ENCODE measurements at places on chromosomes 1 and 21.
A peak's percentile ranks its signal among the peaks of the same experiment; 100 is the strongest.

DNA sequence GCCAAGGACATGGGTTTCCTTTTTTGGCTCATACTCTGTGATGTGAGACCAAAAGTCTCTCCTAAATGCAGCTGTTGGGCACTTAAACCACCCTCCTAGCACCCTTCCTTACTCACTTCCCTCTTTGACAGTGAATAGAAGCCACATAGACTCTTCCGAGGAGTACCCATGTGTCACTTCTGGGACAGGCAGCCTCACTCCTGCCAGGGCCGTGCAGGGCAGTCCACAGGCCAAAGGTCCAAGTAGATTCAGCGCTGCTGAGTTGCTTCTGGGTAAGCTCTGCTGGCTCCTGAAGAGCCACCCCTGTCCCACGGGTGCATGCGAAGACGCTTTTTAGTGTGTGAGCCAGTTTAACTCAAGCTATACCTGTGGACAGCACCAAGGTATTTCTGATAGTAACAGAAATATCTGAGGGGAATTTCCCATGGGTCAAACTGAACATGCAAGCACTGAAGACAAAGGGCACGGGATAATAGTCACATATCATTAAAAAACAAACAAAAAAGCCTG, 36.8 kb upstream of the BMP8B start:
- no peak for DNase-seq

GRCh38 chr1:61088163-61088974, 6.0 kb downstream of the NFIA start:
- no peak for DNase-seq

DNA sequence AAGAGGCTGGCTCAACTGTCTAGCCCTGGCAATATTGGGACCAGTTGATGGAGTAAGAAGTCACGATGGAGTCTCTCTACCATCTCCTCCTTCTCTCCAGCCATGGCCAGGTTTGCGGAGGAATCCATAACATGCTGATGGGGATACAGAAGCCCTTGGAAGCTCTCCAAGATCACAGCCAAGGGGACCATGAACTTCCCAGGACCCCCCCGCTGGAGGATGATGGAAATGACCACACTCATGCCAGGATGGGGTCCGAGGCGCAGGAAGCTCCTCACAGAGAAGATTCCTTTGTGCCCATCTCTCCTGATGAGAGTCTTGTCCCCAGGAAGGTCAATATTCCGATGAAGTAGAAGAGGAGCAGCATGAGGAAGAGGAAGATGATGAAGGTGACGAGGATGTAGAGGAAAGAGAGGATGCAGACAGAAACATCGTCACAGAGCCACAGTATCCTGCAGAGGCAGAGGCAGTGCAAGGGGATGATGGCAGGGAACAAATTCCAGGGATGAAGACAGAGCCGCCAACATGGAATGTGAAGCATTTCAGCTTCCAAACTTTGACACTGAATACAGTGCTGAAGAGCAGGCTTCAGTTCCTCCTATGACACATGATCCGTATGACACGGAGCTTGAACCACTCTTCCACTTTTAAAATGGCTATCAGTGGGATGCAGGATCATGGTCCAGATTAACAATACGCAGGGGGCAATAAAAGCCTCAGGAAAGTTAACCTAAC, 57.9 kb upstream of the EDN2 start:
- no peak for DNase-seq

- no peak for DNase-seq
Observed at GRCh38 chr1:12549460-12550349, 68.3 kb downstream of the DHRS3 start.

- DNase-seq = no peak
Observed at GRCh38 chr1:159922511-159923202, 2.6 kb downstream of the TAGLN2 start.

DNA sequence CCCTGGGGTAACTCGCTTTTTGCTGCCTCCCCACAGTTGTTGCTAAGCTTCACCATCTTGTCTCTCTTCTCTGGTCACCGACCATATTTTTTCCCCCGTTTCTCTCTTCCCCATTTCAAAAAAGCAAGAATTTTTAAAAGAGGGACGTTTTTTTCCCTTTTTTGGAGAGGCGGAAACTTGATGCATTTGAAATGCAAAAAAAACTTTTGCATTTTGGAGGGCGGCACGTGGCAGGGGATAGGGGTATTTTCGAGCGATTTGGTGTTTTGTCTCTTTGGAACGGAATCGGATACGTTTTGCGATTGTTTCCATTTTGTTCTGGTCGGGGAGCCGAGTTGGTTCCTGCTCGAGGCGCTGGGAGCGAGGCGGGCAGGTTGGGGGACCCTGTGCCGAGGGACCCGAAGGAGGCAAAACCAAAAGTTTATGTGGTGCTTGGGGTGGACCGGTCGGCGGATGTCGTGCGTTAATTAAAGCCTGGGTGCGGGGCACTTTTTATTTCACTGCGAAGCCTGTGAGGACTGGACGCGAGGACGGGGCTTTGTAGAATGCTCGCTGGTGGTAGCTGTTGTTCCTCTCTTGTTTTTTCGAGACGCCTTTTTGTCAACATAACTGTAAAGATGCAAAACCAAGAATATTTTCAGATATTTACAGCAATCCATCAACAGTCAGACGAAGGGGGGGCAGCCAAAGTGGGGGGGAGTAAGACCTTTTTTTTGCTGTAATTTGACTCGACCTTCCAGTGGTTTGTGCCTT, 884 bp downstream of the H3-3A start:
- DNase-seq = peak; percentile 31

- DNase-seq = no peak
Observed at GRCh38 chr1:235075777-235076308, 52.8 kb downstream of the TOMM20 start.

- DNase-seq = no peak
Observed at GRCh38 chr1:215192306-215192705, 109.8 kb downstream of the KCNK2 start.

DNA sequence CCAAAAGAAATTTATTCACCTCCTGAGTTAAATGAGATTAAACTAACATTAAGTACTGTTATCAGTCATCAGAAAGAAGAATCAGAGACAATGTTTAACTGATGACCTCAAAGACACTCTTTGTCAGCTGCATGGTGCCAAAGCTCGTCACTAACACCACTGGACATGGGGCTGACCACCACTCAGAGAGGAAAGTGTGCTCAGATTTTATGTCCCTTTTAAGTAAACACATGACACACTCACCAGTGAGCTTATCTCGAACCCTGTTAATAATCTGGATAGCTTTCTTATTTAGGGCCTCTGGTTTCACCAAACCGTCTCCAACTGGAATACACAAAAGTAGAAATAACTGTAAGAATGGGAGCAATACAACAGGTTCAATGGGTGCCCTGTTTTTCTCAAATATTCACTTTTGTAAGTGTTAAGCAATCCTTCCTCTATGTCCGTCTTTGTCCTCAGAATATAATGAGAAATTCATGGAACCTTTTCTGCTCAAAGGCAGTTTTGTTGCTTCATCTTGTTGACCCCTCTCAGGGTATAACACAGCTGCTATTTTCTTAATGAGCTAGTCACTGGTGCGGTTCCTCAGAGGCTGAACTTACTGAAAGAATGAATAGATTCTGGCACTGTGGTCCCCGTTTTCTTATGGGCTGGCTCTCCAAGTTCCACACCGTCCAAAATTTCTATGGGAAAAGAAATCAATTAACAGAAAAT, 9.5 kb upstream of the EXOSC10 start:
- DNase-seq = no peak

DNA sequence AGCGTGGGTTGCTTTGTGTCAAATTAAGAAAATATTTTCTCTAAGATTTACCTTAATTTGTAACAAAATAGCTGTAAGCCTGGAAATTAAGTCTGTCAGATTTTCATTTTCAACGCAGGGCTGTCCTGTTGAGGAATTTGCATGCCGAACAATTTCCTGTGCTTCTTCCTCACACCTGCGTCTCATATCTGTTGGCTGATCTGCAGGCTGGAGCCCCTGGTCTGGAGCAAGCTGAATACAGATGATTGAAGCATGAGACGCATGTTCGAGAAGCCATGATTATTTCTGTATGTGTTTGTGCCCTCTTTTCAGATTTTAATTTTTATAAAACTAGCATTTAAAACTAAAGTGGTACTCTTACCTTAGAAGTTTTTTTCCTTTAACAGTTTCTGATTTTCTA, 9.8 kb downstream of the MIXL1 start:
- DNase-seq = no peak

DNA sequence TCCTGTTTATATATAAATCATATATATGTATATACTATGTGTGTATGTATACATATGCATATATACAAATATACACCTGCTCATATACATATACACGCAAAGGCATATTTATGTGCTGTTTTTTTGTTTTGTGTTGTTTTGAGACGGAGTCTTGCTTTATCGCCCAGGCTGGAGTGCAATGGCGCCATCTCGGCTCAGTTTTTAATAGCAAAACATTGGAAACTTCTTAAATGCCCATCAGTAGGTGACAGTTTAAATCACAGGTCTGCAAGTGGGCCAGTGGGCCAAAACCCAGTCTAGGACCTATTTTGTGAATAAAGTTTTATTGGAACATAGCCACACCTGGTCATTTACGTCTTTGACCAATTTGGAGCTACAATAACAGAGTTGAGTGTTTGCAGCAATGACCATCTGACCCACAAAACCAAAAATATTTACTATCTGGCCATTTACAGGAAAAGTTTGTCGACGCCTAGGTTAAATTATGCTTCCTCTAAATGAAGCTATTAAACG, 132.3 kb downstream of the TOMM20 start:
- DNase-seq = no peak

GRCh38 chr21:25326181-25326580, 281.1 kb downstream of the MRPL39 start:
- no peak for DNase-seq

- no peak for DNase-seq
Observed at GRCh38 chr1:33399375-33399774, 31.5 kb downstream of the PHC2 start.

DNA sequence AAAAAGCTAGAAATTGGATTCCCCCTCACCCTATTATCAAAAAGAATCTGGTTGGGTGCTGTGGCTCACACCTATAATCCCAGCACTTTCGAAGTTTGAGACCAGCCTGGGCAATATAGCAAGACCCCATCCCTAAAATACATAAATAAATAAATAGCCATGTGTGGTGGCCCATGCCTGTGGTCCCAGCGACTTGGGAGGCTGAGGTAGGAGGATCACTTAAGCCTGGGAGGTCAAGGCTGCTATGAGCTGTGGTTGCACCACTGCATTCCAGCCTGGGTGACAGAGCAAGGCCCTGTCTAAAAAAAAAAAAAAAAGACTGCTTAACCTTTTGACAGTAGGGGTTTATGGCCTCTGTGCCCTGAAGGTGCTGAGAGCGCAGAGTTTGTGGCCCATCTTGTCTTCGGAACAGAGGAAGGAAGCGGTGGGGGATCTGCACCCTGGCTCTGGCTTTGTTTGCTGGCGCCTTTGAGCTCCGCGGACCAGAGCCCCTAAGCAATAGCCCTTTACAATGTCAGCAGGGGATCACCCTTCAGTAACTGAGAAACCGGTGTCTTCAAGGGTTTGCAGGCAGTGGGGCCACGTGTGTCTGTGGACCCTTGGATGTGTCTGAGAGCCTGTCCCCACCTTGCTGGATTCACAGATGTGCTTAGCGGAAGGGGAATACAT, 22.1 kb downstream of the SLC2A7 start:
- no peak for DNase-seq

- no peak for DNase-seq
Observed at GRCh38 chr21:24046829-24047443, 1560.3 kb downstream of the MRPL39 start.

DNA sequence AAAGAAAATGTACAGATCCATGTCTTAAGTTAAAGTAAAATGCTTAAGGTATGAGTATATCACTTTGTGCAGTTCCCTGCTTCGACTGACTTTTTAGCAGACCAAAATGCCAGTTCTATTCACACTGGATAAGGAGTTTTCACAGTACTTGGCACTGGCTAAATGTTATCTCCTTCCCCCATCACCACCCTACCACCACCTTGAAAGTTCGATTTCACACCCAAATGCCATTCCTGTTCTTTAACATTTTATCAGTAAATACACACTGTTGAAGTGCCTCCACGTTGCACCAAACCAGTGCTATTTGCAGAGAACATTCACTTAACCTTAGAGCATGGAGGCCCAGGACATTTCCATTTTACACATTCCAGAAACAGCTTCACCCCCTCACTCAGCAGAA, 100.0 kb downstream of the URB2 start:
- no peak for DNase-seq

GRCh38 chr1:119866451-119866850, 29.9 kb downstream of the ADAM30 start:
- no peak for DNase-seq

- no peak for DNase-seq
Observed at GRCh38 chr1:43373066-43373940, 5.5 kb upstream of the ELOVL1 start.

- no peak for DNase-seq
Observed at GRCh38 chr21:17789656-17790055, 29.5 kb downstream of the C21orf91 start.

DNA sequence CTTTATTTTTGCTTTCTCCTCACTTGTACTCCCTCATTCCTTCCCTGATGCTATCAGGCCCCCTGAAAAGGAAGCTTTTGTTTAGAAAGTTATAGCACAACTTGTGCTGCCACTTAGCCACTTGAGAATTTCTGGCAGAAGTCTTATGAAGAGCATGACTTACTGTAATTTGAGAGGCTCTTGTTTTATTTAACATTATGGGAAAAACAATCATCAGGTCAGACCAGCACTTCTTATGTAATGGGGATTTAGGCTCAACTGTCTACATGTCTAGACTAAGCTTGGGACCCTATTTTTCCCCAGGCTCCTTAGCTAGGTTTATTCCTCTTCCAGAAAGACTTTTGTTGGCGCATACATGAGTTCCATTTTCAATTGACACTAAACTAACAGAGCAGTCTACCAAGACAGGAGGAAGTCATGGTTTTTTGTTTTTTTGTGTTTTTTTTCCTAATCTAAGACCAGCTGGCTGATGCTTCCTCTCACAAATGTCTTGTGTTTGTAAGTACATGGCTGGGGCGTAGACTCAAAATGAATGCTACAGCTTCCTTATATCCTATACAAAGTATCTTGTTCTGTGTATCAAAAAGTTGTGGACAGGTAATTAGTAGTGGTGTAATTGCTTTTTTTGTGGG, 31.5 kb downstream of the TNFSF4 start:
- no peak for DNase-seq

DNA sequence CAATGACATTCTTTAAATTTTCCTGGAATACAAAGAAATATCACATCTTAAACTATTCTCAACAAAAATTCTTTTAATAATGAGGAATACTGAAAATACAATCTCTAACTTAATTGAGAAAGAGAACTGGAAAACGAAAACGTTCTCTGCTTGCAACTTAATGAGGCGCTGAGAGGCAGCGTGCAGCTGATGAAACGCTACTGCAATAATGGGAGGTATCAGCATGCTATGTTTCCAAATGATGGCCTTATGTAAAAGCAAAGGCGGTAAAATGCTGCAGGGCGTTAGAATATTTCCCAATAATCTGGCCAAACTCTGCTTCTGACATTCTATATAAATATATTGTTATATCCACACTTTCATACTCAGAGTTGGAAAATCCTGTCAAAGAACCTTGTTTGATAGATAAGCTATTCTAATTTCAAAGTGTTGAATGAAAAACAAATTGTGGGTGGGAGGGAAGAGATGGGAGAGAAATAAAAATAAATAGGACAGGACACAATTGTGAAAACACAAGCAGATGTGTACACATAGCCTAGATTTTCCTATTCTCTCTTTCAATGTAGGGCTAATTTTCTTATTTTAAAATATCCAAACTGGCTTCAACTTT, 70.9 kb downstream of the APP start:
- no peak for DNase-seq

- DNase-seq = no peak
Observed at GRCh38 chr1:196209265-196209664, 399.0 kb downstream of the KCNT2 start.

Data from central memory CD8-positive, alpha-beta T cell (primary cell).